Lower leg skin (tissue), 4 donors: ENCODE measurements at places on chromosomes 2 and 18.

GRCh38 chr2:151972241-151973012 lies 126.4 kb downstream of the CACNB4 start:
- DNase-seq = no peak

GRCh38 chr2:233989221-233989858 lies 61.2 kb upstream of the SPP2 start:
- no peak for DNase-seq

DNA sequence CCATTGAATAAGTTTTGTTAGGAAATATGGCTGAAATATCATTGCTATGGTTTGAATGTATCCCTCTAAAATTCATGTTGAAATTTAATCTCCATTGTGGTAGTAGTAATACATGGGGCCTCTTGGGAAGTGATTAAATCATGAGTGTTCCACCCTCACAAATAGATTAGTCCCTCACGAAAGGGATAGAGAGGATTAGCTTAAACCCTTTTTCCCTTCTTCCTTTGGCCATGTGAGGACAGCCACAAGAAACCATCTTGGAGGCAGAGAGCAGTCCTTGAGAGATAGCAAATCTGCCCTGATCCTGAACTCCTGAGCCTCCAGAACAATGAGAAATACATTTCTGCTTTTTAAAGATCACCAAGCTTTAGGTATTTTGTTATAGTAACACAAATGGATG lies 274.2 kb downstream of the CDH19 start:
- DNase-seq = no peak

DNA sequence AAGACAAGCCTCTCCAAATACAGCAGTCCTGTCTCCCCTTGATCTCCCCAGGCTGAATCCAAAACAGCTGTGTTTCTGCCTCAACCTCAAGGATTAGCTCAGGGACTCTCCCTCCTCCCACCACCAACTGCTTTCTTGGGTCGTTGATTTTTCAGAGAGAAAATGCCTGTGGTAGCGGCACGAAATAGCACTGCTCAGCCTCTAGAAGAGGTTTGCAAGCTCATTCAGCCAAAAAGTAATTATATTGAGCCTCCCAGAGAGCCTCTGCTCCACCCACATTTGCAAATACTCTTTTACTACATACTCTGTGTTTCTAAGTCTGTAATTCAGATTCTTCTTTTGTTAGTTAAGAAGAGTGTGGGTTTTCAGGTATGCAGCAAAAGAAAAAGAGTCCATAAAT lies 396.4 kb upstream of the TNP1 start:
- DNase-seq = no peak

DNA sequence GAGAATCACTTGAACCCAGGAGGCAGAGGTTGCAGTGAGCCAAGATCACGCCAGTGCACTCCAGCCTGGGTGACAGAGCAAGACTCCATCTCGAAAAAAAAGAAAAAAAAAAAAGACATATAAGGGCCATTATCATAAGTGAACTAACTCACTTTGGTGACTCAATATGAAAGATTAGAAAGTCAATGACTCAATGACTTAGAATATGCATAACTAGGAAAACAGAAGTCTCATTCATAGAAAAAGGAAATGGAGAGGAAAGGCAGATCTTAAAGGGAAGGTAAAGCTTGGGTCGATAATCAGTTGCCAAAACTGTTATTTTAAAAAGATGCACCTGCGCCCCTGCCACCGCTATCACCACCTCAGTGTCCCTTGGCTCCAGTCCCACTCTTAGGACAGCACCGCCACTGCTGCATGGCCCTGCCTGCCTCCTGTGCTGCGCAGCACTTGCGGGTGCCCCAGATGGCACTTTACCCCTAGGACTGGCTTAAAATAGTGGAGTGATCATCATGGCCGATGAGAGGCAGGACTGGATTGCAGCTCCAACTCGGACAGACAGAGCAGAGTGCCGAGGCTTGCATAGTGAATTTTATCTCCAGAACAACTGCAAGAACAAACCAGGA lies 54.7 kb downstream of the INO80D start:
- DNase-seq = no peak

DNA sequence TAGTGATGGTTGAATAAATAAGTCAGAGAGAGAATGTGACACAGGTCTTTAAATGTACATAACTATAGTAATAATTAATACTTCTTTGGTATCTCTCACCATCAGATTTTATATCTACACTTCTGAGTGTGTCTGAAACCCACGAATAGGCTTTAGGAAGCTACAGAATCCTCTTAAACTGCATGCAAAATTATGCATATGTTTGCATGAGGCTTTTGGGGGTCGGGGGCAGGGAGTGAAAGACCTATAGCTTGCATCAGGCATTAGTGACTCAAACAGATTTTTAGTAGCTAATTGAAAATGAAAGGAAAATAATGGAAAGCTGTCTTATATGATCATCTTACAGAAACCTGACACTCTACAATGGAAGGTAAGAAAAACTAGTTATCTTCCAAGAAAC lies 14.9 kb downstream of the LRPPRC start:
- DNase-seq = no peak

DNA sequence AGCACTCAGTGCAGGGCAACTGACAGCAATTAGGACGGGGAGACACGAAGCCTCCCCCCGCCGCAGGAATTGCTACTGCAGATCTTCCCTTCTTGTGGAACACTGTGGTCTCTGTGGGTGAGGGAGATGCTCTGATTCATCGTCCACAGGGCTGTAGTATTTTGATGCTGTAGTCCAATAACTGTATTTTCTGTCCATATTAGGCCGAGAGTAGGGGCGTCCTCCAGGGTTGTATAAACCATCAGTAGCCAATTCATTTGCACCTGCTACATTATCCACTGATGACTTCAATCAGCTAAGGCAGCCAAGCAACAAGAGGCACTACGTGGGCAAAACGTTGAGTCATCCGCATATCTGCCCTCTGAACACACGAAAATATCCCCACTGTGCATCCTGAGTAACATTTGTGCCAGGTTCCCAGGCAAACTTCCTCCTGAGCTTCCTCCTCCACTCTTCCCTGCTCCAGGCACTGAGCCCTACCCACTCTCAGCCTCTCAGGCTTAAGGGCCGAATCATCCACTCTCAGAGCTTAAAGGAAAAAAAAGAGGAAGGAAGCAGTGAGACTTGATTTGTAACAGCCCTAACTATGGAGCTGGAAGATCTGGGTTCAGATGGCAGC lies 62.1 kb downstream of the LBH start:
- no peak for DNase-seq

DNA sequence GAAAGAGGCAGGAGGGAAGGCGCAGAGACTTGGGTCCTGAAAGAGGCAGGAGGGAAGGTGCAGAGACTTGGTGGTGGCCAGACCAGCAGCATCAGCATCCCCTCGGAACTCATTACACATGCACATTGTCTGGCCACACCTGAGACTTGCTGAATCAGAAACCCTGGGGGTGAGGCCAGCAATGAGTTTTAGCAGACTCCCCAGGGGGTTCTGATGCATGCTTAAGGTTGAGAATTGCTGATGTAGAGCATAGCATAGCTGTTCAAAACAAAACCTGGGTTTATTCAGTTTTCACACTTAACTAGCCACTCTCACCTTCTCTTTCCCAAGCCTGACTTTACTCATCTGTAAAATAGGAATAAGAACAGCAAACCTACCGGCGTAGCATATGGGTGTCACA lies 122.9 kb downstream of the MRO start:
- no peak for DNase-seq

- no peak for DNase-seq
Measured at GRCh38 chr18:39705362-39705761, 2139.8 kb upstream of the CELF4 start.

- DNase-seq = no peak
Measured at GRCh38 chr2:3868012-3868805, 164.8 kb downstream of the DCDC2C start.

GRCh38 chr2:45396671-45397070 lies 214.4 kb downstream of the SRBD1 start:
- no peak for DNase-seq

- no peak for DNase-seq
Measured at GRCh38 chr2:75828826-75829225, 118.1 kb upstream of the GCFC2 start.

DNA sequence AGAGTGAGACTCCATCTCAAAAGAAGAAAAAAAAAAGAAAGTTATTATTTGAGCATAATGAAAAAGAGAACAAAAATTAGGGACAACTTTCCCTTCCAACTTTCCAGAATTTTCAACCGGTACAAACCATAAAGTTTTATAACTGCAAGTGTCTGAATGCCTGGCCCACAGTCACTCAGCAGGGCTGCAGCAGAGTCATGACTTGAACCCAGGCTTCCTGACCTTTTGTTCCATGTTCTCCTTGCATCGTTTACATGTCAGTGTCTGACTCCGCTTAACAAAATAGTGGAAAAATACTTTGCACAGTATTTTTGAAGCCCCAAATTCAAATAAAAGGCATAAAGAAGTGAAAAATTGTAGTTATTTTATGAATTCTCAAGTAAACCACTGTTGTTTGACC lies 82.7 kb downstream of the LTBP1 start:
- no peak for DNase-seq

GRCh38 chr2:234650911-234651310 lies 154.0 kb upstream of the ARL4C start:
- DNase-seq = no peak

DNA sequence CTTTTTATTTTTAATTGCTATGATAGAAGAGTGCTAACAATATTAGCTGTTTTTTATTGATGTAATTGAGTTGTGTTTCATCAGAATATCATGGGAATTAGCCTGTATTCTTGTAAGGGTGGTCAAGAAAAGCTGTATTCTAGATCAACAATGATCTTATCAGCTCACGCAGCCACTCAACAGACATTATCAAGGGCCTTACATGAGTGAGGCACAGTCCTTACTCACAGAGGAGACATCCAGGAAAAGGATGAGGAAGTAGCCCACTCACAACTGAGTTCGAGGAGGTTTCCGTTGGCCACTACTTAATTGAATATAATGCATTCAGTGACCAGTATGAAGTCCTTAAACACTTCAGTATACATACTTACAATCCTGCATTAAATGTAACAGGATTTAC lies 152.5 kb downstream of the AFF3 start:
- DNase-seq = no peak

DNA sequence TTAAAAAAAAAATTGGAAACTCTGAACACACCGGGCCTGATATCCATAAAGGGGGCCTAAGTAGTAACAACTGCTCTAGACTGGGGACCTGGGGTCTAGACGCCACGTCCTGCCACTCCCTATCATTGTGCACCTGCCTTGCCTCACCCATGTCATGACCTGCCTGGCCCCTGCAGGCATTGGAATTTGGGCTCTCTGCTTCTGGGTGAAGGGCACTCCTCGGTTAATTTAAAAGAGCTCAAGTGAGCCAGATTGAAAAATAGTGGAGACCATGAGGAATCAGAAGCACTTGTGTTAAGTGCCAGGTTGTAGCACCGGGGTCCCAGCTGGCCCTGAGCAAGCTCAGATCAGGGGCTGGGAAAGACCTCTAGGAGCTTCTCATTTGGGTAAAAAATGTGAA lies 48.1 kb downstream of the SLC4A1AP start:
- DNase-seq = peak; percentile 53

GRCh38 chr2:141940709-141941108 lies 190.1 kb downstream of the LRP1B start:
- DNase-seq = no peak

DNA sequence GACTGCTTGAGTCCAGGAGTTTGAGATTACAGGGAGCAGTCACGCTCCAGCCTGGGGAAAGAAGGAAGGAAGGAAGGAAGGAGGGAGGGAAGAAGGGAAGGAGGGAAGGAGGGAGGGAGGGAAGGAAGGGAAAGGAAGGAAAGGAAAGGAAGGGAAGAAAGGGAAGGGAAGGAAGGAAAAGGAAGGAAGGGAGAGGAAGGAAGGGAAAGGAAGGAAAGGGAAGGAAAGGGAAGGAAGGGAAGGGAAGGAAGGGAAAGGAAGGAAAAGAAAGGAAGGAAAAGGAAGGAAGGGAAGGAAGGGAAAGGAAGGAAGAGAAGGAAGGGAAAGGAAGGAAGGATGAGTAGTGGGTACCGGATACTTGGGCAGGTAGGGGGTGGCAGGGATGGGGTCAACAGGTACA lies 32.3 kb downstream of the GPR155 start:
- DNase-seq = no peak

DNA sequence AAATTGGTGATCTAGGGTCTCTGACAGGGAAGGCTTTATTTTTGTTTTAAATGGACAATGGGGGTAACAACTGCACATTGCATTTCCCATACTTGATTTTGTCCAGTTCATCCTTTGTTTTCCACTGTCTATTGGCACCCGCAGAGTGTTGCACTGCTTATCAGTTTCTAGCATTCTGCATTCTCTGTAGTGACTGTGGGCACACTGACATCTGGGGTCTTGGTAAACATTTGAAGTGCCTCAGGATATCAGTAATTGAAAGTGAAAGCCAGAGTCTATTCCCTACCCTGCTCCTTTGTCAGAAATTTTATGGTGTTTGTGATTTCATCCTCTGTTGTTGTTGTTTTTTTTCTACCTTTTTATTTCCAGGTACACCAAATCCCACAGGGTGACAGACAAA lies 132.1 kb upstream of the EPC2 start:
- DNase-seq = no peak

DNA sequence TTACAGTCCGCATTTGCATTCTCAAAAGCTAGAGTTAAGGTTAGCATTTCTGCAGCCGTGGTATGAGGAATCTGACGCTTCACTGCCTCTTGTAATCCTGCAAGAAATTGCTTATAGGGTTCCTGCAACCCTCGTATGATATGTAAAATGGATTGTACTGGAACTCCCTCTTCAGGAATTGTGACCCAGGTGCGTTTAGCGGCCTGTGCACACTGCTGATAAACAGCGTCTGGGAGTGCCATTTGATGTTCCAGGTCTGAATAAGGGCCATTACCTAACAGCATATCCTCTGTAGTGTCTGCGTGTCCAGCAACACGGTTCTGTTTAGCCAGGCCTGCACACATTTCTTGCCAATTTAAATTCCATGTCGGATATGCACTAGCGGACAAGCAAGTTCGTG lies 42.5 kb downstream of the CXCR4 start:
- no peak for DNase-seq

DNA sequence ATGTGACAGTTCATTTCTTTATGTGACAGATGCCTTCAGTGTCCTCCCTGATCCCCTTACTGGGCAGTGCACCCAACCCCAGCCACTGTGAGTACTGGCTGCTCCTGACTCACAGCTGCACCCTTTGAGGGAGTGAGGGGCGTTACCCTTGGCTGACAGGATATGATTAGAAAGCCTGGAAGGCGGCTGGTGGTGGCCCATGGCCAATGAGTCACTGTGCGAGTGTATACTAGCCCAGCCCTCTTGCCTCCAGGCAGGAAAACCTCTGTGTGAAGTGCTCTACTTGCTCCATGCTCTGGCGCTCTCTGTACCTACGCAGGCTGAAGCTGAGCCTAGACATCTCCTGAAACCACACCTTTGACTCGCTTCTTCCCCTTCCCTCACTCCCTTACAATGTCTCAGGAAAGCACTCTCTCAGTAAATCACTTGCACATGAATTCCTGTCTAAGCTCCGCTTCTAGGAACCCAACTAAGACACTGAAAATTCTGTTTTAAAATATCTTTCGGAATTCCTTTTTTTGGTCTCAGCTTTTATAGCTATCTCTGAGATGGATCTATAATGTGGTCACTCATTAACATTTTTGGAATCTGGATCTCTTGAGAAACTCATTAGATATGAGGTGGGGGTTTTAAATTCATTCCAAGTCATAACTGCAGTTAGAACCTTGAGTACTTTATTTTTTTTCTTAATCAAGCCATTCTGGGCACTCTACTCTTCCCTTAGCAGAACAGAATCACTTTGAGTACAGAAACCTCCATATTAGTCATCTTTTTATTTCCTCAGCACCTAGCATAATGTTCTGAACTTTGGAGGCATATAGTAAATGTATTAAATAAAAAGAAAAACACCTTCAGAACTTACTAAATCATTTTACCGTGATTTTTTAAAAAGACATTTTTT lies 25.3 kb upstream of the STAM2 start:
- DNase-seq = peak; percentile 98

GRCh38 chr2:16023506-16024360 lies 83.4 kb downstream of the MYCN start:
- no peak for DNase-seq
